Naive B cell (primary cell): ENCODE measurements at places on chromosomes 2 and 18. TPM values are rescaled to one million over a fixed set of nuclear protein-coding genes. Genes with fewer than 3 reads are reported as not detected.

- no peak for DNase-seq
- H3K27me3 ChIP-seq = peaks cover 6% of the 10 kb centered on the region
- H3K4me1 ChIP-seq = no peaks in the 10 kb centered on the region
- no peak overlapping the region for H3K27ac ChIP-seq
Observed at GRCh38 chr2:15009681-15010080, 377.2 kb downstream of the LRATD1 start.

GRCh38 chr2:58768715-58769080, 527.6 kb upstream of the FANCL start:
- no peak for DNase-seq
- H3K27ac ChIP-seq = no peak overlapping the region
- H3K27me3 ChIP-seq = peaks cover 4% of the 10 kb centered on the region
- no peaks in the 10 kb centered on the region for H3K36me3 ChIP-seq
- peaks cover 11% of the 10 kb centered on the region for H3K4me1 ChIP-seq
- H3K4me3 ChIP-seq = no peak overlapping the region

GRCh38 chr2:152584301-152584700, 133.0 kb downstream of the PRPF40A start:
- H3K4me3 ChIP-seq = no peak overlapping the region
- no peak overlapping the region for H3K27ac ChIP-seq
- H3K4me1 ChIP-seq = peaks cover 10% of the 10 kb centered on the region
- H3K27me3 ChIP-seq = no peaks in the 10 kb centered on the region
- DNase-seq = no peak
- no peaks in the 10 kb centered on the region for H3K36me3 ChIP-seq

GRCh38 chr2:43159797-43160196, 66.6 kb downstream of the ZFP36L2 start:
- H3K4me1 ChIP-seq = peaks cover 45% of the 10 kb centered on the region
- H3K27ac ChIP-seq = peak overlapping the region; percentile 96
- no peak overlapping the region for H3K4me3 ChIP-seq
- H3K36me3 ChIP-seq = no peaks in the 10 kb centered on the region

DNA sequence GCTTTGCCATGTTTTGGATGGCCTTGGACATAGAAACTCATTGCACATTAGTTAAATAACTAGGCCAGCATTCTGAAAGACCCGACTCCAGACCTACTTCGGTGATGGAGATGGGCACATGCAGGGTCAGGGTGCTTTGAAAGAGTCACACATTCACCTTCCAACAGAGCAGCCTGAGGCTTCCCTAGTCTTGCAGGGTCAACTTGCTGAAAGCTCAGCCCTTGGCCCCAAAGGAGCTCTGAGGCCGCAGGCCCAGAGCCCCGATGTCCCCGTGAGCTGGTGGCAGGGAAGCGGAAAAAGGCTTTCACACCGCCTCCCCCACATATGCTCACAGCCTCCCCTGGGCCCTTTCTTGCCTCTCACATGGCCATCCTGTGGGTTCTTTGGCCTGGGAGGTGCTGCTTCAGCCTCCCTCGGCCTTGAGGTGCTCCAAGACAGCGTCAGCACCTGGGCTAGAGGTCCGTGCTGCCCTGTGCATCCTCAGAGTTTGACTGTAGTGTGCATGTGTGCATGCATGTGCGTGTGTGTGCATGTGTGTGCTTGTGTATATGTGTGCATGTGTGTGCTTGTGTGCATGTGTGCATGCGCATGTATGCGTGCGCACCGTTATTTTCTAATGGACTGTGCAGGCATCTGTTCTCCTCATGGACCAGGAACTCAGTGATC, 21.6 kb downstream of the LDLRAD4 start:
- no peak for DNase-seq
- peaks cover 3% of the 10 kb centered on the region for H3K4me1 ChIP-seq
- H3K4me3 ChIP-seq = no peak overlapping the region
- no peaks in the 10 kb centered on the region for H3K36me3 ChIP-seq

- no peaks in the 10 kb centered on the region for H3K4me1 ChIP-seq
- no peak overlapping the region for H3K27ac ChIP-seq
- no peak for DNase-seq
- no peak overlapping the region for H3K4me3 ChIP-seq
- H3K27me3 ChIP-seq = no peaks in the 10 kb centered on the region
- no peaks in the 10 kb centered on the region for H3K36me3 ChIP-seq
Observed at GRCh38 chr18:7133181-7133580, 15.6 kb upstream of the LAMA1 start.

DNA sequence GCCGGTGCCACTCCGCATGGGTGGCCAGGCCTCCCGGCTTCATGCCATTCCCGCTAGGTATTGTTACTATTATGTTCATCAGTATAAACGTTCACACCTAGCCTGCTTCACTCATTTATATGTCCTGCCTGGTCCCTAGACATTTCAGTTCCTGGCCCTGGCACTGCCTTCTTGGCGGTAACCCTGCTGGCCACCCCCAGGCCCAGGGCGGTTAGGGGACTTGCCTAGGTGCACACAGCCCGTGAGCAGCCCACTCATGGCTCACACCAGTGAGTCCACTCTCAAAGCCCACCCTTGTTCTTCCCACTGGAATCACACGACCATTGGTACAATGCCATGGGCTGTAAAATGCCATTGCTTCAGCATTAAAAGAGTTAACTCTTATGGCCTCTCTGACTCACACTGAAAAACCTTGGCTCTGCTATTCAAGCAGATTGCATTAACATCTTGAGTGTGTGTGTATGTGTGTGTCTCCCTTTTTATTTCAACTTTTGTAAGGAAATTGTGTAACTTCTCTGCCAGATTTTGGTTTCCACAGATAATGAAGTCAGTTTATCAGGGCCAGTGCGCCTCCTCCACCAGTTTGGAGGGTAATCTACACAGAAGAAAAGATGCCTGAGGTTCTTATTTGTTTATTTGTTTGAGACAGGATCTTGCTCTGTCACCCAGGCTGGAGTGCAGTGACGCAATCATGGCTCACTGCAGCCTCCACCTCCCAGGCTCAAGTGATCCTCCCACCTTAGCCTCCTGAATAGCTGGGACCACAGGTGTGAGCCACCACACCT, 74.2 kb downstream of the RAB31 start:
- no peaks in the 10 kb centered on the region for H3K36me3 ChIP-seq
- H3K4me3 ChIP-seq = no peak overlapping the region
- peaks cover 9% of the 10 kb centered on the region for H3K4me1 ChIP-seq
- no peak overlapping the region for H3K27ac ChIP-seq
- H3K27me3 ChIP-seq = peaks cover 6% of the 10 kb centered on the region

DNA sequence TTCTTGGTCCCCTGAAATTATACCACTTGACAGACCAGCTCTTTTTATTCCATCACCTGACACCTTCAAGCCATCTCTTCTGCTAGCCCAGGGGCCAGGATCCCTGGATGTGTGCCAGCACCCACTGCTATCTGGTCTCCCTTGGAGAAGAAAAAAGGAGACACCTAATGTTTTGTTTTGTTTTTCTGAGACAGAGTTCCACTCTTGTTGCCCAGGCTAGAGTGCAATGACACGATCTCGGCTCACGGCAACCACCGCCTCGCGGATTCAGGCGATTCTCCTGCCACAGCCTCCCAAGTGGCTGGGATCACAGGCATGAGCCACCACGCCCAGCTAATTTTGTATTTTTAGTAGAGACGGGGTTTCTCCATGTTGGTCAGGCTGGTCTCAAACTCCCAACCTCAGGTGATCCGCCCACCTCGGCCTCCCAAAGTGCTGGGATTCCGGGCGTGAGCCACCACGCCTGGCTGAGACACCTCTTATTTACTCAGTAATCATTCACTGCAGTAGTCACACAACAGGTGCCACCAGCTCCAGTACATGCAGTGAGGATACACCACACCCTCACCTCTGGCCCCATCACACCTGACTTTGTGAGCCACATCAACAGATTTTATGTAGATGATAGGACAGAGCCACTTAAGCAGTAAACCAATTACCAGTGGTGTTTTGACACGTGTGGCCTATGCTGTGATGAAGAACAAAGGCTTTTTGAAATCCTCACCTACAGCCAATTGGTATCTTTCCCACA, 42.8 kb upstream of the PCBP1 start:
- H3K27me3 ChIP-seq = no peaks in the 10 kb centered on the region
- DNase-seq = no peak
- no peak overlapping the region for H3K4me3 ChIP-seq

DNA sequence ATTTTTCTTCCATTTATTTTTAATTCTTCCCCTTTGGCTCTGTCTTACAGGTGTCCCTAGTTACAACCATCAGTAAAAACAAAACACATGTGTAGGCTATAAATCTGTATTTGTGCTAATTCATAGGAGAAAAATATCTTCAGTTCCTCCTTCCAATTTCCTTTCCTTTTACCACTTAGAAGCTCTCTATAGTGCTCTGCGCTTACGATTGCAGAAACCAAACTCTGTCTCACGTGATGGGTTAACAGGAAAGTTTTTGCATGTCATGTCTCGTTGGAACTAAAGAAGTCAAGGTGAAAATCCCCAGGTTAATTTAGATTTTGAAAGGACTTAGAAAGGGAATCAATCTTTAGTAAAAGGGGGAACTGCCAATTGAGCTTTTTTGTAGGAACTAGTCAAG, 1390.5 kb upstream of the ZEB2 start:
- no peak overlapping the region for H3K27ac ChIP-seq
- no peaks in the 10 kb centered on the region for H3K36me3 ChIP-seq
- peaks cover 4% of the 10 kb centered on the region for H3K4me1 ChIP-seq
- no peaks in the 10 kb centered on the region for H3K27me3 ChIP-seq
- no peak overlapping the region for H3K4me3 ChIP-seq

DNA sequence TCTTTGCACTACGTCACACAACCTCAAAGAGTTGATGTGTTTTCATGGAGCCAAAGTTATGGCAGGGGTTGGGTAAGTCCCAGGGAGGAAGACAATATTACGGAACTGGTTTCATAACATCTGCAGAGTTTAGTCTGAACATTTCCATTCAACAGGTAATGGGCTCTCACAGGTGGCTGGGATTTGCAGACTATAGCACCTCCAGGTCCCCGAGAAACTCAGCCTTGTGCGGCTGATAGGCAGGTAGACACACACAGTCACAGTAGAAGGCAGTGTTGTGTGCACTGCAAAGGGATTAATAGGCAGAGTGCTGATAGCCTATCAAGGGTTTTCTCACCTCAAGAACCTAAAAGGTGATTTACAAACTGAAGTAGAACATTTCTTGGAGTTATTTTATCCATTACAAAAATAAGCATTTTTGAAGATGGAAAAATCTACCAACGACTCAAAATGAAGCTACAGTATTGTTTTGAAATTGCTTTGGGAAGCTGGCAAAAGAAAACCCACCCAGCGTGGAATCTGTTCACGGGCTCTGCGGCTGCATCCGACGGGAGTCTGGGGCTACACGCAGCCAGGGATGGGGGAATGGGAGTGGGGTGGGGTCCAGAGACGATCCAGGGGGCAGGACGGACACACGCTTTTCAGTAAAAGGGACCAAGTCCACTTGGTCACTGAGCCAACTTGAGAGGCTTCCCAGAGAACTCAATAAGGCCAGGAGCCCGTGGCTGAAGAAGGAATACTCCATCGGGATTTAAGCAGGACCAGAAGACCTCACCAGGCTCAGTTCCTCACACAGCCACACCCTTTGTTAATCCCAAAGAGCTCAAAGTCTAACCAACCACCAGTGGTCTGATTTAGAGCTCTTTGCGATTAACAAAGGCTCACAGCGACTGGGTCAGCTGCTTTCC, 82.9 kb downstream of the CHRNA1 start:
- no peaks in the 10 kb centered on the region for H3K36me3 ChIP-seq
- no peaks in the 10 kb centered on the region for H3K27me3 ChIP-seq
- peak overlapping the region; percentile 88 for H3K4me3 ChIP-seq
- H3K27ac ChIP-seq = peak overlapping the region; percentile 91

DNA sequence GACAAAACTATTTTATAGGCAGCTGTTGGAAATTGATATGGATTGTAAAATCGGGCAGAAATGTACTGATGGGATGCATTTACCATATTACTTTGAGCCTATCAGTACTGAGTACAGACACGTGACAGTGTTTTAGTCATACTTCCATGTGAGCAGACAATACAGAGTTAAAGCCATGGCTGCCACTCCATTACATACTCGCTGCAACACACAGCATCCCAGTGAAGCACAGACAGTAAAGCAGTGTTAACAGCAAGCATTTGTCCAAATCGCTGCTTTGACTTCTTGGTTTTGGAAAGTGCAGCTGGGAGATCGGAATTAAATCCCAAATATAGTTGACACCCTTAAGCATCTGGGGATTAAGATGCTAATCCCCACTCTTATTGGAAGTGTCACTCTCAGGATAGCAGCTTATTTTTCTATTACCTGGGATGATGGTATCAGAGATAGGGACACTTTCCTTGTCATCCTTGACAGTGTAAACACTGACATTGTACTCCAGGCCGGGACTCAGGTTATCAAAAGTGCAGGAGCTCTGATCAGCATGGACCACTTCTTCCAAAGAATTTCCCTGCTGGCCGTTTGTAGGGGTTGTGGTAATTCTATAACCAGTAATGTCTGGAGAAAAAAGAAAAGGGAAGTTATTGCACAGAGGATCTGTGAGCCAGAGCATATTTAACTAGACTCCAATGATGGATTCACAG, 41.6 kb downstream of the FN1 start:
- H3K4me1 ChIP-seq = no peaks in the 10 kb centered on the region
- H3K27ac ChIP-seq = no peak overlapping the region
- no peak overlapping the region for H3K4me3 ChIP-seq
- no peaks in the 10 kb centered on the region for H3K36me3 ChIP-seq
- DNase-seq = no peak
- H3K27me3 ChIP-seq = no peaks in the 10 kb centered on the region

DNA sequence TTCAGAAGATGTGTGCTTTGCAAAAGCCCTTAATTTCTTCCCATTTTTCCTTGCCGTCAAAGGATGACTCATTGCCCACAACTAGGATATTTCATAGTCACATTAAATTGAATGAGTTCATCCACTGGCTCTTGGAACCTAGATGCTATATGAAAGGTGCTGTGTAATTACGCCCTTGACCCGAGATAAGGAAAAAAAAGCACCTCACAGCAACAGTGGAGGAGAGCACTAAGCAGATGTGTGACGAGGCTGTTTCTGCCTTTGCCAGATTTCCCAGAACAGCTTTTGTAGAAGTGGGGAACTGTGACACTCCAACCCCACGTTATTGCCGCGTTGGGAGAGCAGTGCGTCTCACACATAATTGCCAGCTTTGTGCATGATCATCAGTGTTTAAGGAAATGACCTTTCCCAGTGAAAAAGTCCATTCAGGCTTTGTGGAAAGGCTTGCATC, 33.3 kb upstream of the TMEM87B start:
- H3K36me3 ChIP-seq = no peaks in the 10 kb centered on the region
- no peaks in the 10 kb centered on the region for H3K4me1 ChIP-seq
- H3K27me3 ChIP-seq = peaks cover 21% of the 10 kb centered on the region
- no peak overlapping the region for H3K27ac ChIP-seq
- DNase-seq = no peak

- peaks cover 16% of the 10 kb centered on the region for H3K36me3 ChIP-seq
- no peak overlapping the region for H3K27ac ChIP-seq
- no peak for DNase-seq
- H3K27me3 ChIP-seq = no peaks in the 10 kb centered on the region
Observed at GRCh38 chr2:28227498-28227897, 165.2 kb upstream of the FOSL2 start.

GRCh38 chr18:55779691-55780585, 191.9 kb upstream of the TCF4 start:
- peak overlapping the region; percentile 88 for H3K4me3 ChIP-seq
- H3K27ac ChIP-seq = peak overlapping the region; percentile 98
- H3K27me3 ChIP-seq = no peaks in the 10 kb centered on the region
- no peaks in the 10 kb centered on the region for H3K36me3 ChIP-seq

Gene CRYBA2
- not detected for polyA plus RNA-seq

Gene PSMA8
- polyA plus RNA-seq = 2.2 TPM

Gene GPR155
- polyA plus RNA-seq = 4.4 TPM

Gene ACTG2
- not detected for polyA plus RNA-seq

Gene MPV17
- polyA plus RNA-seq = 154 TPM

Gene EPAS1
- not detected for polyA plus RNA-seq

Gene TMEM131
- polyA plus RNA-seq = 17.1 TPM

Gene RABL2A
- 17.7 TPM for polyA plus RNA-seq

Gene SLC5A7
- not detected for polyA plus RNA-seq
